HAP-1 (cell line): ENCODE measurements at places on chromosomes 1 and 21.

DNA sequence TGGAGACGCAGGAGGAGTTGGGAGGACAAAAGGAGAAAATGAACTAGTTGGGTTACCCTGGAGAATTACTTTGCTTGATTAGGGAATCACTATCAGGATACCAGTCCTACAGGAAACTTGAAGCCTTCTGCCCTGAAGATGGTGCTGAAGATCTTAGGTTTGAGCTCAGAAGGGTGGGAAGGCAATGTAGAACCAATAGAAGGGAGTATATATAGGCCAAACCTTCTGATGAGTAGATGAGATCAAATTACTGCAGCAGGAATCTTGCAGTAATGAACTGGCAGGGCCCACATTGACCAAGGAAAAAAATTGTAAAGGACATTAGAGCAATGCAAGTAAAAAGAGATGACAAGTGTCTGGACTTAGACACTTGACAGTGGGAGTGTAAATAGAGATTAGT, 116.3 kb upstream of the CACYBP start:
- no peak for DNase-seq

DNA sequence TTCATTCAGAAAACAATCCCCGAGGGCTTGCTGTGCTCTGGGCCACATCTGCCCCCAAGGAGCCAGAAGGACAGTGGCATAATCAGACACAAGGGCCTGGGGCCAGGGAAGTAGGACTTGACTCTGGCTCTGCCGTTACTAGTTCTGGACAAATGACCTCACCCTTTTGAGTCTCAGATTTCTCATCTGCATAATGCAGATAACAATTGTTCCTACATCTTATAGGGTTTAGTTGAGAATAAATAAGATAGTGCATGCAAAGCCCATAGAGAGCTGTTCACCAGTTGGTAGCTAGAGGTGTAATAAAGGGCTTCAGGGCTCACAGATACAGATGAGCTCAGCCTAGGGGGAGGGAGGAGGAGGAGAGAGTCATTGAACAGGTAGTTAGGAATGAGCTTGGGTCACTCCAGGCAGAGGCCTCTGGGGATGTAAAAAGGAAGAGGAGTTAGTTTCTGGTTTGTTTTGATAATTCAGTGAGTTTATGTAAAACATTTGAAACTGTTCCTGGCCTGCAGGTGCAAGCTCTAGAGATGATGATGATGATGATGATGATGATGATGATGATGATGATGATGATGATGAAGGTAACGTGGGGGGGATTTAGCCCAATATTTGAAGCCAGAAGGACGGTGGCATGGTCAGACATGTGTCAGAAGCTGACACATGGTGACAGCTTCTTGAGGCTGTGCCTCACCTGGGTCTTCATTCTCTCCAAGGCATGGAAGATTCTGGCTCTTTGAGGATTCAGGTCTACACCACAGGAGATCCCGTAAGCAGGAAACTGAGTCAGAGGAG, 858 bp downstream of the LACTBL1 start:
- DNase-seq = no peak

DNA sequence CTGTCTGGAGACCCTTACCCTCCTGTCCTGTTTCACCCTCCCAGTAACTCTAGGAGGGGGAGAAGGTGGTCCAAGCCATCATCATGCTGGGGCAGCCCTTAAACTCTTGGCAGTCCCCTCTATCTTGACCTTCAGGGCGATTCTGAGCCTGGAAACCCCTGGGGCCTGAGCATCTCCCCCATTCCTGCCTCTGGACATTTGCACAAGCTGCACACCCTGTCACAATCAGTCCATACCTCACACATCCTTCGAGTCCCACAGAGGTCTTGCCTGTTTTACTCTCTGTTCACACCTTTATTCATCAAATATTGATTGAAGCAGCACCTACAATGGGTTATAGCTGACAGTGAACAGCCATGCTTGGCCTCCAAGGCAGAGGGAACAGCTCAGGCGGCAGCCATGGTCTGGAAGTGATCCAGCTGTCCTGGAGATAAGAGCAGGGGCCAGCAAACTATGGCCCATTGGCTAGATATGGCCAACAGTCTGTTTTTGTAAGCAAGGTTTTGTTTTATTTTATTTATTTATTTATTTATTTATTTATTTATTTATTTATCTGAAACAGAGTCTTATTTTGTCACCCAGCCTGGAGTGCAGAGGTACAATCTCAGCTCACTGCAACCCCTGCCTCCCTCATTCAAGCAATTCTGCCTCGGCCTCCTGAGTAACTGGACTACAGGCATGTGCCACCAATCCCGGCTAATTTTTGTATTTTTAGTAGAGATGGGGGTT, 7.1 kb upstream of the FAM131C start:
- no peak for DNase-seq

DNA sequence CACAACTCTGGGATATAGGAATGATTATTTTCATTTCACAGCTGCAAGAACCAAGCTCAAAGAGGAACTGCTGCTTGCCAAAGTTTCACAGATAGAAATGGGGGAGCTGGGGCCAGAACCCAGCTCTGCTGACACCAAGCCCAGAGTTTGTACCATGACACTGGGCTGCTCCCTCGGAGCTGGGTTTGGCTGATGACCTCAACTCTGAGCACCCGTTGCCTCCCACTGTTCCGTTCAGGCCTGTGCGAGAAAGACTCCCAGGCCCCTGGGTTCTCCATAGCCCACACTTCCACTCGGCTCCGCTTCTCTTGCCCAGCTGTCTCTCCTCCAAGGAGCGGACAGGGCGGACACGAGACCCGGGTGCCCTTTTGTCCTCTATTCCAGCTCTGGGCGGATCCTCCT, 55.2 kb downstream of the NGF start:
- no peak for DNase-seq

DNA sequence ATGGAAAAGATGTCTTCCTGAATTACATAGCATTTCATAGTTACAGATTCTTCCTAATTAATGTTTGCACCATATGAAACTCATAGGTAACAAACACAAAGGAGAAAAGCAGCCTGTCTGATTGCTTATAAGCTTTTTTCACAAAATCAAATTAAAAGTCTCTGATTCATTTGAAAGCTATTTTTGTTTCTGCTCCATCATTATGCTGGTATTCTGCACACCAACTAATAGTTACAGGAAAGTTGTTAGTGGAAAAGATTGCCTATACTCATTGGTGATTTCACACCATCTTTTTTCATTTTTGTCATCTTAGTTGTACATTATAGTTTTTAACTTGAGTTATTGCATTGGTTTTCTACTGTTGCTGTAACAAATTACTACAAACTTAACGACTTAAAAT, 70.0 kb downstream of the PRKAA2 start:
- DNase-seq = no peak

GRCh38 chr1:93694819-93695218, 13.2 kb upstream of the BCAR3 start:
- no peak for DNase-seq

- DNase-seq = no peak
These were observed 10.8 kb upstream of the ASCL5 start for GRCh38 chr1:201137579-201138310.

GRCh38 chr1:241610056-241610815, 29.9 kb downstream of the CHML start:
- DNase-seq = no peak

GRCh38 chr1:67575861-67576260, 109.1 kb upstream of the GADD45A start:
- DNase-seq = no peak

- no peak for DNase-seq
These were observed 795.1 kb downstream of the BRINP3 start for GRCh38 chr1:189682591-189682990.

- no peak for DNase-seq
These were observed 126.2 kb upstream of the ETS2 start for GRCh38 chr21:38679534-38679933.

GRCh38 chr1:32960819-32961355, 3.7 kb downstream of the RNF19B start:
- no peak for DNase-seq

- no peak for DNase-seq
These were observed 403.1 kb downstream of the RRAGC start for GRCh38 chr1:38456531-38456876.

DNA sequence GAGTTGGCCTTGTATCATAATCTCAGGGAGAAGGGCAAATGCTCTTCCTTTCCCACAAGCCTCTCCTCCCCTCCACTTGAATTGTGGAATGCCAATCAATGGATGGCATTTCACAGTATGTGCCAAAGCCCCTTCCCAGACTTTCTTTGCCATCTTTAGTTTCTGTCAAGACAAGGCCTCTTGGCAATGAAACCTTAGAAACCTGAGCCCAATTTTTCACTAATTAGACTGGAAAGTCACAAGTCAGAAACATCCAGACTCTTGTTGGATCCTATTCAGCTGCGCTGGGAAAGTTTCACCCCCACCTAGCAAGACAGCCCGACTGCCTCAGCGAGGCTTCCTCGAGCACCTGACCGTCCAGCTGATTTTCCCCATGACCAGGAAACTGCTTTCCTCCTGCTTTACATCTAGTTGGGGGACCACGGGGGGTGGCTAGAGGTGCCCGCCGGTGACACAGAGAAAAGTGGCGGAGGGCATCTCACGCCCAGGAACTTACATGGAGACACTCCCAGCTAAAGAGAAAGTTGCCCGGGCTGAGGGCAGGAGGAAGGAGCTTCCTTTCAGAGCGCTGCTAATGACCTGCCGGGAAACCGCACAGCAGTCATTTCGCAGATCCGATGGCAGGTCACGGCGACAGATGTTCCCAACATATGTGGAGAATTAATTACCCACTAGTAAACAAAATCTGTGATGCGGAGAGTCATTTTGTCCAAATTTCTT, 302.6 kb upstream of the RRP15 start:
- DNase-seq = no peak

DNA sequence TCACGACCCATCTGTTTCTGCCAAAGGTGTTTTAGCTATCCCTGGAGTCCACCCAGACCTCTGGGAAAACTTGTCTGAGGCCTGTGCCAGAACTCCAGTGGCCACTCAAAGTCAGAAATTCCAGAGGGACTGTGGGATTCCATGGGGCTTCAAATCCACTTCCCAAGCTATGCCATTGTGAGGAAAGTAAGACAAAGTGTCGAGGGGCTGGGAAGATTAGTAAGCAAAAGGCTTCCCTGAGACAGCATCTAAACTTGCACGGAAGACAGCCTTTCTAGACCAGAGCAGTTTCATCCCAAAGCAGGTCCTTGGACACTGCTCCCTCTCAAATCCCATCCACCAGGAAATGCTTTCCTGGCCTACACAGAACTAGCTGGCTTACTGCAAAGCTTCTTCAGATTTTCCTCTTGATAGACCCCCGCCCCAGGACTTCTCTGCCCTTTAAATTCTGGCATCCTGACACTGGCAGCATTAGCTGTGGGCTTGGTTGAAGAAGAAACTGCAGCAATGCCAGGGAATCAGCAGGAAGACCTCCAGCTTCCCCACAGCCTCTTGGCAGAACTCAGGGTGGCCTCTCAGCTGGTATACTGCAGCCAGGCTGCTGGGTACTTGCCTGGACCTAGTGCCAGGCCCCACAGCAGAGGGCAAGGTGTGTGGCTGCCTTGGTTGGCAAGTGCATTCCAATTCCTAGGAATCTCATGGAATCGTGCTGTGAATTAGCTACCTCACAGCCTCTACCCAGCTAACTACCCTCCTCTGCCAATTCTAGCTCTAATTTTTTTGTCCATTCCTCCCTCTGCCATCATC, 27.3 kb upstream of the LMX1A start:
- DNase-seq = no peak

DNA sequence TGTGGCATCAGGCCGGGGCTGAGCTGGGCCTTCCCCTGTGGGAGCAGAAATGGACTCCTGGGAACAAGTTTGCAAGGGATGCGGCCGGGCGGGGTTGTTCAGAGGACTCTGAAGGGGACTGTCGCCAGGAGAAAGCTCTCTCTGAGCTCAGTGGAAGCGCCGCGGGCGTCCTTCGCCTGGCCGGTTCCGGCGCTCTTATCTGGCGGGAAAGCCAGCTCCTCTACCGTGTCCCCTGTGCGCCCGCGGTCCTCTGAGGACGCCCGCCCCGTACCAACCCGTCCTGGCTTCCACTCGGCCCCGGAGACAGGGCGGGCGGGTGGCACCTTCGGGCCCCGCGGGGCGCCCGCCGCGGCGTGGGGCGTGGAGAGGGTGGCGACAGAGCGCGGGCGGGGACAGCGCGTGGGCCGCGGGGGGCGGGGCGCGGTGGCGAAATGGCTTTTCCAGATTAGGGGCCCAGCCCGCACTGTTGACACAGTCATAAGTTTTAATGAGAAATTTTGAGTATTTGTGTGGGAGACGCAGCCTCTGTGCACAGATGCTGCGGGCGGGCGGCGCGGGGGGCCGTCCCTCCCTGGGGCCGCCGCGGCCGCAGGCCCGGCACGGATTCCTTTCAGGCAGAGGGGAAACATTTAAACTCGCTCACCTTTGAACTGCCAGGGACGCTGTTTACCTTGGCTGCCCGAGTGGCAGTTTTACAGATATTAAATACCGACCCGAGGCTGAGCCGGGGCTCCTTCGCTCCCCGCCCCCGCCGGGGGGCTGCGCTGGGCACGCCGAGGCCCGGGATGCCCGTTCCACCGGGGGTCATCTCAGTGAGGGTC, 70.2 kb downstream of the FOXD2 start:
- peak; percentile 58 for DNase-seq

DNA sequence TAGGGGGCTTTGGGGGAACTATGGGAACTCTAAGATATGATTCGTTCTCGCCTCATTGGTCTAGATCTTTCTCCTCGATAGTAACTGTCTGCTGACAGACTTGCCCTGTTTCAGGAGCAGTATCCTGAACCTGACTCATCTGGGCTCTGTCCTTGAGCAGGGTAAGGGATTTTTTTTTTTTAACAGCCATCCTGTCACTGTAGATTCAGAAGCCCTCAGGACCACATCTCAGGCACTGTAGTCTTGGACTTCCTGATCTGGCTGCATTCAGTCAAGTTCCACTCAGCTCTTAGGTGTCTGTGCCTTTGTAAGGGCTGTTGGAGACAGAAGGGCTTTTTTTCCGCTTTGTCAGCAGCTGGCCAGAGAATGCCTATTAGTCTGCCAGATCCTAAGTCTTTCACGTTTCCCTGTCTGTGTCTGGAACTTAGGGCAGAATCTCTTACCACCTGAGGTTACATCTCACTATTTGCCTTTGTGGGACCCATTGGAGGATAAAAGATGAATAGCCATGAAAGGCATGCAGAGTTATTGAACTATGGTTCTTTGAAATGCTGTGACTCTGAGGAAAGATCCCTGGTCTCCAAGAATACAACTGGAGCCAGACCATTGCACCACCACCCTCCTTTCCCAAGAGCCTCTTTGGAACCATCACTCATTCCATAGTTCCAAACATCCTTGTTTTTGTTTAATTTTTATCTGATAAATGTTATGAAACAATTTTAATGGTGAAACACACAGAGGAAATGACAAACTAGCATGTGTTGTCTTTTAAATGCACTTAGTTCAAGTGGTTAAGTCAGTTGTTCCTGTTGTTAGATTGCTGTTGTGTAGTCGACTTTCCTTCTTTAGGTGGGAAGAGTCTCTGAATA, 49.7 kb upstream of the MACF1 start:
- no peak for DNase-seq
